Pancreas (tissue), 10 donors: ENCODE measurements at places on chromosomes 3 and 15. TPM values are rescaled to one million over a fixed set of nuclear protein-coding genes. Genes with fewer than 3 reads are reported as not detected.

GRCh38 chr3:103393395-103394186, 958.8 kb downstream of the ZPLD1 start:
- no peaks in the 10 kb centered on the region for H3K4me1 ChIP-seq
- no peak overlapping the region for H3K4me3 ChIP-seq
- no peak for DNase-seq
- no peak overlapping the region for H3K27ac ChIP-seq
- no peaks in the 10 kb centered on the region for H3K27me3 ChIP-seq

- H3K27ac ChIP-seq, result no peak overlapping the region
- no peaks in the 10 kb centered on the region for H3K4me1 ChIP-seq
- DNase-seq, result no peak
- no peaks in the 10 kb centered on the region for H3K36me3 ChIP-seq
These were observed 222.8 kb upstream of the TLE3 start for GRCh38 chr15:70320482-70320881.

DNA sequence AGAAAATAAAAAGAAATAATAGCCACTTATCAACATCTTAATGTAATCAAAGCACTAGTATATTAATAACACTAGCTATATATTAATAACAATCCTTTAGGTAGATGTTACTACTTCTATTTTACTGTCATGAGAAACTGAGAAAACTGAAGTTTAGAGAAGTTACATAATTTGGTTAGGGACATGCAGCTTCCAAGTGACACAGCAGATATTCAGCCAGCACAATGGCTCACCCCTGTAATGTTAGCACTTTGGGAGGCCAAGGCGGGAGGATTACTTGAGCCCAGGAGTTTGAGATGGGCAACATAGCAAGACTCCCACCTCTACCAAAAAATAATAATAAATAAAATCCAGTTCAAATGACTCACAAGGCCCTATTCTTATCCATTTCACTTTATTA, 1.9 kb upstream of the UBR1 start:
- no peak overlapping the region for H3K4me3 ChIP-seq
- peaks cover 3% of the 10 kb centered on the region for H3K4me1 ChIP-seq
- no peak overlapping the region for H3K27ac ChIP-seq
- no peak for DNase-seq
- H3K36me3 ChIP-seq, result no peaks in the 10 kb centered on the region

GRCh38 chr3:194136519-194137007, 615 bp downstream of the HES1 start:
- H3K4me1 ChIP-seq, result peaks cover 23% of the 10 kb centered on the region
- DNase-seq, result peak; percentile 39
- H3K27ac ChIP-seq, result peak overlapping the region; percentile 87
- H3K36me3 ChIP-seq, result no peaks in the 10 kb centered on the region

- no peaks in the 10 kb centered on the region for H3K36me3 ChIP-seq
- no peaks in the 10 kb centered on the region for H3K4me1 ChIP-seq
- H3K4me3 ChIP-seq, result no peak overlapping the region
- no peak overlapping the region for H3K27ac ChIP-seq
- H3K27me3 ChIP-seq, result no peaks in the 10 kb centered on the region
- DNase-seq, result no peak
These were observed 34.9 kb upstream of the GAP43 start for GRCh38 chr3:115588201-115589115.

DNA sequence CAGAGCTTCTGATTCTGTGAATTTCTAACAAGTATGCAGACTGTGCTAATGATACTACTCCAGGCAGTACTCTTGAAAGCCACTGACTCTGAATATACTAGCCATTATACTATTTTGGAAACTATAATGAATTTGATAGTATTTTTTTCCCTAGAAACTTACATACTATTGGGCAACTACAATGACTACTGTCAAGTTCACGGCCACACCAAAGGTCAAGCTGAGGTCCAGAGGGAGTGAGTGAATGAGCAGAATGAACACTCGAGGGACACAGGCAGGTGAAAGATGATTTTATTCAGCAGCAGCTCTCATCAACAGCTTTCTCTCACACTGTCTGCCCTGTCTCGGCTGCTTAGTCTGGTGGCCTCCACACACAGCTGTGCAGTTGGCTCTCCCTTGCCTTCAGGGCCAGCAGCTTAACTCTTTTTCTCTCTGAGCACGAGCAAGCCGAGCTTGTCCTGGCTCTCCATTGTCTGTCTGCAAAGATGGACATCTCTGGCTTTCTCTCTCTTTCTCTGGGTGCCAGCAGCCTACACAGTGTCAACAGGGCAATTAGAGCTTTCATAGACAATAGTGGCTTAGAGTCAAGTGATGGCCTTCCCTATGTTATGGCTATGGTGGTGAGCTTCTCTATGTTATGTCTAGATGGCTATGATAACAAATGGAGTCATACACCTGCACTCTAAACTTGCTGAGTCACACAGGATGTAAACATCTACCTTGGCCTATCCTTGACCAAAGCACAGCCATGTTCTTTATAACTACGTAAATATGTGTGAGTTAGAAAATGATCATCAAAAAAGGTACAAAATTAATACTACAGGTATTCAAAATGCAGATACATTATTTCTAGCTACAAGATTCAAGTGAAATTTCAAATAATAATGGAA, 362.4 kb downstream of the CGGBP1 start:
- no peak for DNase-seq
- no peaks in the 10 kb centered on the region for H3K27me3 ChIP-seq
- no peak overlapping the region for H3K27ac ChIP-seq
- no peaks in the 10 kb centered on the region for H3K4me1 ChIP-seq
- H3K36me3 ChIP-seq, result no peaks in the 10 kb centered on the region

The C3orf49 gene
- total RNA-seq, result not detected

The ADAM10 gene
- total RNA-seq, result 33.3 TPM

The LRRK1 gene
- total RNA-seq, result 13.7 TPM

The SGO1 gene
- 0.69 TPM for total RNA-seq
